Left renal cortex interstitium (tissue), 4 donors: ENCODE measurements at places on chromosomes 7 and 10.

- peak; percentile 32 for DNase-seq
These were observed 63.7 kb upstream of the WAPL start for GRCh38 chr10:86585037-86585929.

- DNase-seq = no peak
These were observed 2.2 kb downstream of the RAB18 start for GRCh38 chr10:27506280-27506679.

DNA sequence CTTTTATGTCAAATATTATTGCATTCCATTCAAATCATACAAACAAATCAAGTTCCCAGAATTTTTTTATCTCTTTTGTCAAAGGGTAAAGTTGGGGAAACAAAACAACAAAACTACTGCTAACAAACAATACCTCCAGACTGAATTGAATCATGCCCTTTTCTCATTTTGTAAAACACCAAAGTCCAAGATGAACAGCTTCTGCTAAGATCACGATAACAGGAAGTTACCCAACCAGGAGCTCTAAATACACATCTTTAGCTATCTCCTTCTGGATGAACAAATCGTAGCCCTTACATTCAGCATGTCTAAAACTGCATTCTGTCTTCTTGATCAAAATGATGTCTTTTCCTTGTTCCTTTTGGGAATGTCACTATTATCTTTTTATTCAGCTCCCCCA lies 97.4 kb downstream of the CTTNBP2 start:
- DNase-seq = no peak

DNA sequence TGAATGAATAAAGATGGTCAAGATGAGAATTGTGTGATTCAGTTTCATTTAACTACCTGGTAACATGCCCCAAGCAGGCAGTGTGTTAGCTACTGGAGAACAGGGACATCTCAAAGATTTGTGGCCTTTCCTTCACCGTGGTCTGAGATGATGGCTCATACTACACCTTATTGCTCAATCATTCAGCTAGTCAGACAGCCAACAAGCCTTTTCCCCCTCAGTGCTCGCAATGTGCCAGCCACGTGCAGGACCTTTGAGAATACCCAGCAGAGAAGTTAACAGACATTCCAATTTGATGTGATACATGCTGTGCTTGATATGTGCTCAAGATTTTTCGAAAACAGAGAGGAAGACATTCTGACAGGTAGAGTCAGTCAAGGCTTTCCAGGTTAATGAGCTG lies 562.8 kb downstream of the SUGCT start:
- no peak for DNase-seq

DNA sequence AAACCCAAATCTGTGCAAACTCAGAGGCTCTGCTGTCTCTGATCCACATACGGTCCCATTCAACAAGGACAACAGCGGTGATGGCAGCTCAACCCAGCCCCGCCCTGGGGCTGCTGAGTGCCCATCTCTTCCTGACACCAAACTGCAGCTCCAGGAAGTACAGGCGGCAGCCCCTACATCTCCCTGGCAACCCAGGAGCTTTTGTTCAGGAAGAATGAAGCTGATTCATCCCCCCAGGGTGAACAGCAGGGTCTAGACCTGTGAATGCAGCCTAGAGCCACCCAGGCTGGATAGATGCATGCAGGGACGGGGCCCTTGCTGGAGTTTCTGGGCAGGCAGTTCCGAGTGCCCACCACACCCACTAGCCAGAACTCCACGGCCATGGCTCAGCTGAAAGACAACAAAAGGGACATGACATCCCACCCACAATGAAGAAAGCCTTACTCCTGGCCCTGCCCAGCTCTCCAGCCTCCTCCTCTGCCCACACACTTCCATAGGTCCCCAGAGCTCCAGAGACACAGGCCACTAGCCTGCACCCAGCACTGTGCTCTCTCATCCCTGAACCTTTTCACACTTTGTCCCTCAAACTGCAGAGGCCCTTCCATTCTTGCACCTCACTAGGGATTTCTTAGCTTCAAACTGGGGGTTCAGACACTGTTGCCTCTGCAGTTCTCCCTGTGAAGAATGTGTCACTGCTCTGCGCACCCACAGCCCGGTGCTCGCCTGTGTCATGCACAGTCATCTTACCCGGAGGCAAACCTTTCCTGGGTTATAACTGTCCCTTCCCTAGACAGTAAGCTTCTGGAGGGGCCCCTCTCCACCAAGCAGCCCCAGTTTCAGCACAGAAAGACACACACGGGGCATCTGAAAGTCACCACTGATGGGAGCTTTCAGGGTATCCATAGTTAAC lies 99.1 kb downstream of the GRID1 start:
- no peak for DNase-seq
